Stimulated activated CD8-positive, alpha-beta memory T cell treated with anti-CD3 and anti-CD28 coated beads, Interleukin-15, amount 100 ng/mL, for 1 hour (primary cell): ENCODE measurements at places on chromosomes 16 and 17.

DNA sequence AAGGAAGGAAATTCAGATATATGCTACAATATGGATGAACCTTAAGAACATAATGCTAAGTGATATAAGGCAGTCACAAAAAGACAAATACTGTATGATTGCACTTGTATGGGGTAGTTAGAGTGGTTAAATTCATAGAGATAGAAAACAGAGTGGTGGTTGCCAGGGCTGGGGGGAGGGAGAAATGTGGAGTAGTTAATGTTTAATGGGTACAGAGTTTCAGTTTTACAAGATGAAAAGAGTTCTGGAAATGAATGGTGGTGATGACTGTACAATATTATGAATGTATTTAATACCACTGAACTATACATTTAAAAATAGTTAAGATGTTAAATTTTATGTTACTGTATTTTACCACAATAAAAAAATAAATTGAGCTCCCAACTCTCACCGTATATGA, 157.9 kb downstream of the TOX3 start:
- DNase-seq, result no peak

GRCh38 chr16:58638148-58639036, 8.8 kb upstream of the CNOT1 start:
- no peak for DNase-seq

GRCh38 chr17:72034000-72034399, 86.8 kb upstream of the SOX9 start:
- no peak for DNase-seq

GRCh38 chr16:13503960-13504635, 415.9 kb upstream of the ERCC4 start:
- DNase-seq, result no peak

GRCh38 chr16:13322336-13322735, 420.9 kb downstream of the SHISA9 start:
- no peak for DNase-seq

GRCh38 chr16:82439678-82440293, 187.0 kb upstream of the CDH13 start:
- no peak for DNase-seq

- peak; percentile 34 for DNase-seq
These were observed 17.3 kb downstream of the BAHCC1 start for GRCh38 chr17:81412490-81413093.

- no peak for DNase-seq
These were observed 220.3 kb downstream of the PRKCA start for GRCh38 chr17:66522591-66523272.

GRCh38 chr16:25033852-25034251, 18.7 kb upstream of the ARHGAP17 start:
- DNase-seq, result no peak

DNA sequence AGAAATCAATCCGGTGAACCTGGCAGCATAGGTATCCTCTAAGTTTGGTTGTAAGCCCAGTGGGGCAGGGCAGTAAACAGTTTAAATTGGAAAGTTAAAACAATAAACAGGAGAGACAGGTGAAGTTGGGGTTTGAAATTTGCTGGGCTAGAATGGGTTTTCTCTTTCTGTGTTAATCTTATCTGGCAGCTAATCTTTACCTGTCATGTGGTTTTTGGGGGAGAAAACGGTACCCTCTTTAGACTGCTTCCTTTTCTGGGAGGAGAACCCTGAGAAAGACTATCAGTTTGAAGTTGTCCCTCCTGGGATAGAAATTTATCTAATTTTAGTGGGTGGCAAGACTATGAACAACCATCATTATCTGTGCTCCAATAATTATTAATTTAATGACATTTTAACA, 24.0 kb downstream of the CDH13 start:
- DNase-seq, result no peak

DNA sequence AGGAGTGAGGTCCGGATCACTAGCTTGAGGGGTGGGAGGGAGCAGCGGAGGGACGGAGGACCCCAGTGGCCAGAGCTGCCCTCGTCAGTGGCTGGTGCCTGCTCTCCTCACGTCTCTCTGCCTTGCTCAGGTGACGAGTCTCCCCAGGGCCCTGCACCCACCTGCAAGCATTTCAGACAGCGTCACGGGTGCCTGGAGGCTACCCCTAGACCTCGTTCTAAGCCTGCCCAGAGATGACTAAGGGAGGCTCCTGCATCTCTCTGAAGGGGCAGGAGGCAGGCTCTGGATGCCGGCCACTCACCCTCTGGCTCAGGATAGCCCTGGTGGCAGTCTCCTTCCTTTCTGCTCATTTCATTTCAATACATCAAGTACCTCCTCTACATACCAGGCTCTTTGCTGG, 68.8 kb downstream of the MRC2 start:
- DNase-seq, result no peak

GRCh38 chr17:11935734-11936406, 61.4 kb downstream of the ZNF18 start:
- no peak for DNase-seq

GRCh38 chr17:6172642-6173330, 102.6 kb downstream of the WSCD1 start:
- DNase-seq, result no peak

GRCh38 chr17:28174352-28175046, 132.0 kb downstream of the NLK start:
- no peak for DNase-seq

- no peak for DNase-seq
These were observed 348.3 kb downstream of the CPPED1 start for GRCh38 chr16:12455287-12455798.

DNA sequence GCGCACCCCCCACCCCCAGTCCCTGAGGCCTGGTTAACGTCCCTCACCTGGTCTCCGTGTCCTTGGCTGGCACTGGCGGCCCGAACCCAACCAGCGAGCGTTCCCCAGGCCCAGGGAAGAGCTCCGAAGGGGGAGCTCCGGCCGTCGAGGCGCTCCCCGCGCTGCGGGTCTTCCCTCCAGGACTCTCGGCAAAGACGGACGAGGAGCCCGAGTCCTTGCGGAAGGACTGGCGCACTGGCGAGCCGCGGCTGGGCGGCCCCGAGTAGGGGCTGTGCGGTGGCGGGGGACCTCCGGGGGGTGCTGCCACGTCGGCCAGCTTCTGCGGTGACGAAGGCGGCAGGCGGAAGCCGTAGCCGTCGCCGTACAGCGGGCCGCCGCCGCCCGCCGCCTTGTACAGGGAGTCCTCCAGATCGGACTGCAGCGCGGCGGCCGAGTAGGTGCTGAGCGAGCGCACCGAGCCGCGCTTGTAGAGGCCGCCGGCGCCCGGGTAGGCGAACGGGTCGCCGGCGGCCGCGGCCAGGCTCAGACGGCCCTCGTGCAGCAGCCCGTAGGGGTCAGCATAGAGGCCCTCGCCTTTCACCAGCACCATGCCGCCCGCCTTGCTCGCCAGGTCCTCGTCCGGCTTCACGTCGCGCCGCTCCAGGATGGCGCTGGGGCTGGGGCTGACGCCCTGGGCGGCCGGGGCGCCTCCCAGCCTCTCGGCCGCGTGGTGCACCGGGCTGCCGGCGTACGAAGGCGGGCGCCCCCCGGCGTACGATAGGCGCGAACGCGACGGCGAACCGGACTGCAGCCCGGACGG, 44.1 kb downstream of the SRCIN1 start:
- no peak for DNase-seq

DNA sequence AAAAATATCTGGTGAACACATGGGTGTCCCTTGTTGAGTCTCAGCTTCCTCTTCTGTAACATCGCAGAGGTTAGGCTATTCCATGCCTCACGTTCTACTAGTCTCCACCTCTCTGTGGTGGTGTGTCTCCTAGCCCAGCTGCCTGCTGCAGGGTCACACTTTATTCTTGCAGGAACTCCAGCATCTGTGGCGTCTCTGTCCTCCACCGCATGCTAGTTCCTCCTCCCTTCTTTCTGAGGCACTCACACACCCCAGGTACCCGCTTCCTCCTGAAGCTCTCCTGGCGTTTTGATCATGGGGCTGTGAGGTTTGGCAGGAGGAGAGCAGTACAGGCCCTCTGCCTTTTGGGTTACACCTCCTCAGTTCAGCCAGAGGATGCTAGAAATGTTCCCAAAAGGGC, 9.9 kb upstream of the TEX2 start:
- DNase-seq, result no peak

DNA sequence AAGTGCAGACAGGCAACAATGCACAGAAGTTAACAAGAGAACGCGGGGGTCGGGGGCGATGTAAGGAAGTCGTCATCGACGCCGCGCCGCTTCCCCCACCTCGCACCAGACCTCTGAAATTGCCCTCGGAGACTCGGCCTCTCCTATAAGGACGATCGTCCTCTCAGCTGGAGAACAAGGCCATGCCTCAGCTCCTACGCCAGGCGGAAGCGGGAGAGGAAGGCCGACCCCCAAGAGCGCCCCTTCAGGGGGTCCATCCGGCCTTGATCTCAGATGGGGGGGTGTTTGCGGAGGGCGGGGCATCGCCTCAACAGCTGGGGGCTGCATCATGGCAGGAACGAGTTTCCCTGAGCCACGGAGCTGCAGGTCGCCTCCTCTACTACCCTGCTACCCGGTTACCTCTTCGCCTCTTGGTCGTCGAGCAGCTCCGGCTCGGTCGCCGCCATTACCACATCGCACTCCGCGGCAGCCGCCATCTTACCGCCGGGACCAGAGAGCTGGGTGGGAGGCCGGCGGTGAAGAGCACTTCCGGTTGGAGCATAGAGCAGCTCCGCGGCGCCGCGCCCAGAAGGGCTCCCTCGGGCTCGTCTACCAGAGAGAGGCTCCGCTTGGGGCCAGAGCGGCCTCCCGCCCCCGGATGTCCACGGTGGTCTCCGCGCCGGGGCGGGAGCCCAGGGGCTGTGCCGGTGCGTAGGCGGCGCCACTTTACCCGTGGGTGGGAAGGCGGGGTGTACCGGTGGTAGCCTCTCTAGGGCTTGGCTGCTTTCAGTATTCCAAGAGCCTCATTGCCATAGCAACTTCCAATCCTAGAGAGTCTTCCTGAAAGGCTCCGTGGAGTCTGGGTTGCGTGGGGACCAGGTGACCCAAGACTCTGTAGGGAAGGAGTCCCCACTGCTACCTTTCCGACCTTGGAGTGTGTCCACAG, at the start of gene DNAJC7:
TSS of gene DNAJC7 (minus strand) at position 499 of the 925 bp plus-strand sequence. CDS start at position 476, 23 bp downstream.
- peak; percentile 71 for DNase-seq

- DNase-seq, result no peak
These were observed 96.9 kb upstream of the KCNJ16 start for GRCh38 chr17:69978056-69978646.

GRCh38 chr16:22734368-22734767, 79.6 kb upstream of the HS3ST2 start:
- no peak for DNase-seq
